Stimulated activated CD8-positive, alpha-beta memory T cell treated with anti-CD3 and anti-CD28 coated beads, Interleukin-4, amount 100 ng/mL, for 48 hours (primary cell): ENCODE measurements at places on chromosomes 6 and 20.

GRCh38 chr6:47075741-47076421, 33.7 kb upstream of the ADGRF1 start:
- DNase-seq = no peak

- no peak for DNase-seq
Observed at GRCh38 chr20:15700147-15700765, 873.0 kb downstream of the KIF16B start.

DNA sequence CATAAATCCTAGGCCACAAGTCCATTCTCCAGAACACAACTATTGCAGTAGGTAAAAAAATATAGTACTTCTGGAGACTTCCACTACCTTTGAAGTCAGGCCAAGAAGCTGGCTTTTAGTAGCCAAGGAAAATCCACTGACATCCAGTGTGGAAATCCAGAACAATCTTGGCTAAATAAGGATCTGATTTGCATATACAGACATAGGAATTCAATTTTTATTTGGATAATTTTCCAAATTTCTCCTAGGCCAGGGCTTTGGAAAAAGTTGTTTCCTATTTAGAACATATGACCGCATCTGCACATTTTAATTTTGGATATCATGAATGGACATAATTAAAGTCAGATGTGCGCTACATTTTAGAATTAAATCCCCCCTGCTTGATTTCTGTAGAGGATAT, 100.2 kb downstream of the BCAS1 start:
- no peak for DNase-seq

- DNase-seq = no peak
Observed at GRCh38 chr6:53986165-53986720, 125.0 kb upstream of the MLIP start.

DNA sequence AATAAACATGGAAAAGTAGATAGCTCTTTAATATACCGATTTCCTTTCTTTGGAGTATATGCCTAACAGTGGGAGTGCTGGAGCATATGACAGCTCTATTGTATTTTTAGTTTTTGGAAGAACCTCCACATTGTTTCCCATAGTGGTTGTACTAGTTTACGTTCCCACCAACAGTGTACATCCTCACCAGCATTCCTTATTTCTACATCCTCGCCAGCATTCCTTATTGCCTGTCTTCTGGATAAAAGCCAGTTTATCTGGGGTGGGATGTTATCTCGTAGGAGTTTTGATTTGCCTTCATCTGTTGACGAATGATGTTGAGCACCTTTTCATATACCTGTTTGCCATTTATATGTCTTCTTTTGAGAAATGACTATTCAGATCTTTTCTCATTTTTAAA, 2.6 kb downstream of the MICA start:
- no peak for DNase-seq
